CD4-positive, alpha-beta T cell treated with Interleukin-10 for 1 hour (primary cell): ENCODE measurements at places on chromosomes 3 and 15.

DNA sequence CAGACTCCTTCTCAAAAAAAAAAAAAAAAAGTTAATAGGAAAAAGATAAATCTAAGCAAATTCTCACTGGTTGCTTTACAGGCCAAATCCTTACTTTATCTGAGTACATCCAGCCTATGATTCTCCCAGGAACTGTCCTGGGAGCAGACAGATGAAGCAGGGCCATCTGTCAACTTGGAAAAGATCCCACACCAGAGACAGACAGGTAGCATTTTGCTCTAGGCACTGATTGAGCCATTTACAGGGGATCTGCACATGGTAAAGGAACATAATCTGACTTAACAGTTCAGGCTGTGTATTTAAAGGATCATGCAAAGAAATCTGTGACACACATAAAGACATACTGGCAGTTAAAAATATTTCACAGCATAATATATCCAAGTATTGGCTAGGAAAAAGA lies 1006.5 kb downstream of the TBL1XR1 start:
- DNase-seq, result no peak

DNA sequence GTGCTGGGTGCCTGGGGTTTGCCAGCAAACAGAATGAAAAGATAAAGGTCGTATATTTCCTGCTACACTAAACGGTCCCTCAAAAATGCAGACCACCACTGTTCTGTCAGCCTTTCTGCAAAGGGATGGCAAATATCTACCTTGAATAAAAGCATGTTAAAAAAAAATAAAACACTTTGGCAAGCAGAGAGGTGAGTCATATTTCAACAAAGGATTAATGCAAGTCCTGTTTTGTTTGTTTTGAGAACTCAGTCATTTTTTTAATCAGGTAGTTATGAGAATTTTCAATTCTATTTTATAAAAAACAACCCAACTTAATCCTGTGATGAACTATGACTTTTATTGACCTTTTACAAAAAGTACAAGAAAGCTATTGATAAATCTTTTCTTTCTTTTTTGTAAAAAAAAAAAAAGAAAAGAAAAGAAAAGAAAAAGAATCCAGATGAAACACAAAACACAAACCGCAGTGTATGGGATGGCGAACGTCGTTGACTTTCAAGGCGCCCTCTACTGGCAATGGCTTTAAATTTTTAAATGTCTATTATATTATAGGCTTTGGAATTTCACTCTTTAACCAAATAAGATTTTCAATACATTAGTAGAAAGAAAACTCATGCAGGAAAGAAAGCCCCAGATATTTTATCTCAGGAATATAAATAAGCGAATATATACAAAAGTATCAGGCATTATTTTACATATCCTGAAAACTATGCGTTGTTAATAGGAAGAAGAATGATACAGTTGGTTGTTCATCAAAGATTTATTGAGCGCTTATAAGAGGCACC lies 87.8 kb downstream of the NCEH1 start:
- DNase-seq, result peak; percentile 54

DNA sequence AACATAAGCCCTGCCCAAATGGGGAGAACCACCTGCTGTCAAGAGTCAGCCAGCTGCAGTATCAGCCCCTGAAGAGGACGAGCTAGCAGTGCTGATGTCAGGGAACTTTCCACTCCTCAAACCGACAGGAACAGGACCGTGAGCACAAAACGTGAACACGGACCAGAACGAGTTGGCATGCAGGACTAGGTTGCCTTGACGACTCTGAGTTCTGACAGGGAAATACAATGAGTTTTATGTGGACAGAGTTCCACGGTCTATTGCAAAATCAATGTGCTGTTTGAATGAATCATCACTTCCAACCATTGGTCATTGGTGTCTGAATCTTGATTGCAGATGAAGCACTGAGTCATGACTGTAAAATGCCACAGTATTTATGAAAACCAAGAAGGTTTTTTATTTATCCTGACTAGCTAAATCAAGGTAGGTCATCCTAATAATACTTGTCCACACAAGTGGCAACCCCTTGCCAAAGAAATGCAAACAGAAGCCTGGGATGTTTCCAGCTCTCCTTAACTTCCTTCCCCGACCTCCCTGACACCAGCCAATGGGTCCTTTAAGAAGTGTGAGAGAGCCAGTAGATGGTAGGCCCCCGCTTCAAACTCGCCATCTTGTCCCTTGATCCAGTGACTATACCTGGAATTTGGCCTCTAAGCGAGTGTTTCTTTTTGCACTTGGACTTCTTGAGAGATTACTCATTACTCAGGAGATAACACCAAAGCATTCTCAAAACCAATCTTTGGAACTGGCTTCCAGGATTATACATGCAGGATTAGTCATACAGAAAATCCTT lies 119.6 kb downstream of the ASB7 start:
- DNase-seq, result no peak

DNA sequence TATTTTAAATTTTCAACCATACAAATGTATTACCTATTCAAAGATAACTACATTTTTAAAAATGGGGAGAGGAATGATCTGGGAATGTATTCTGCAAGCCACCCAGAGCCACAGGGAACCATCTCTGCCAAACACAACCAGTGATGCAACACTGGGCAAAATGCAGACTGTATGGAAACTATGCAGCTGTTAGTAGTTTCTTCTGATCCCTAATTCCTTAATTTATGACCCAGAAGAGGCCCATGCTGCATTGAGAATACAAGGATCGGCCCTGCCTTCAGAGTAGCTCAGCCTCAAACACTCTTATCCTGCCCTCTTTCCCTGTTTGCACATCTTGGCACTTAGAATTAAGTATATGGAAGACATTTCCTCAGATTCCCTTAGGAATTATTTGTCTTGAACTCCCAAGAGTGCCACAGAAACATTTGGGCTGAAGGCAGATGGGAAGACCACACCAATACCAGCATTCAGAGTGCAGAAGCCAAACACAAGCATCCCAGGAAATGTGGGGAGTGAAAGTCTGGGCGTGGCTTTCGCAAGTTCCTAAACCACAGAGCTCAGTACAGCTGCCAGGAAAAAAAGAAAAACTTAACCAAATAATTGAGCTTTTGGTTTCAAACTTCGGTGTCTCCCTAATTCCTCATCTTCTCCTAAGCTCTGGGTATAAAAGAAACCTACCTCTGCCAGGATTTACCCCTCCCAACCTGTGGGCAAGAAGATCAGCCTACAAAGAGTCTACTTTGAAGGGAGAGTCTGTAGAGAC lies 5.3 kb downstream of the SNUPN start:
- no peak for DNase-seq

- DNase-seq, result no peak
These were observed 167.3 kb downstream of the XXYLT1 start for GRCh38 chr3:195103623-195104022.
